ENCODE measurements at places on chromosomes 13 and 19.
A peak's percentile ranks its signal among the peaks of the same experiment; 100 is the strongest.

GRCh38 chr13:43544011-43544410 lies 242.8 kb downstream of the ENOX1 start:
- no peak for DNase-seq

- no peak for DNase-seq
These were observed 129.2 kb upstream of the PEG3 start for GRCh38 chr19:56969759-56970178.

DNA sequence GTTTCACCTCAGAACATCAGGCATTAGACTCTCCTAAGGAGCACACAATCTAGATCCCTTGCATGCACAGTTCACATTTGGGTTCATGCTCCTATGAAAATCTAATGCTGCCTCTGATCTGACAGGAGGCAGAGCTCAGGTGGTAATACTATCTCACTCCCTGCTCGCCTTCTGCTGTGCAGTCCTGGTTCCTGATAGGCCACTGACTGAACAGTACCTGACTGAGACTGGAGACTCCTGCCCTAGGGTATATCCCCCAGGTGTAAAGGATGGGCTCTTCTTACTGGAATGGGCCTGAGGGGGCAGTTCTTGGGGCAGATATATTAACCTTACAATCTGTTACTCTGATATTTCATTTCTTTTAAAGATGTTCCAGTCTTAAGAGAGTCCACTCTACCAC lies 6.3 kb downstream of the OBI1 start:
- no peak for DNase-seq

GRCh38 chr19:29590278-29590677 lies 15.8 kb upstream of the POP4 start:
- no peak for DNase-seq

GRCh38 chr13:111598747-111599146 lies 278.3 kb downstream of the TEX29 start:
- DNase-seq = no peak

GRCh38 chr13:22594041-22594440 lies 586.7 kb upstream of the SGCG start:
- no peak for DNase-seq

GRCh38 chr19:33468361-33469170 lies 53.0 kb downstream of the PEPD start:
- DNase-seq = peak; percentile 75

DNA sequence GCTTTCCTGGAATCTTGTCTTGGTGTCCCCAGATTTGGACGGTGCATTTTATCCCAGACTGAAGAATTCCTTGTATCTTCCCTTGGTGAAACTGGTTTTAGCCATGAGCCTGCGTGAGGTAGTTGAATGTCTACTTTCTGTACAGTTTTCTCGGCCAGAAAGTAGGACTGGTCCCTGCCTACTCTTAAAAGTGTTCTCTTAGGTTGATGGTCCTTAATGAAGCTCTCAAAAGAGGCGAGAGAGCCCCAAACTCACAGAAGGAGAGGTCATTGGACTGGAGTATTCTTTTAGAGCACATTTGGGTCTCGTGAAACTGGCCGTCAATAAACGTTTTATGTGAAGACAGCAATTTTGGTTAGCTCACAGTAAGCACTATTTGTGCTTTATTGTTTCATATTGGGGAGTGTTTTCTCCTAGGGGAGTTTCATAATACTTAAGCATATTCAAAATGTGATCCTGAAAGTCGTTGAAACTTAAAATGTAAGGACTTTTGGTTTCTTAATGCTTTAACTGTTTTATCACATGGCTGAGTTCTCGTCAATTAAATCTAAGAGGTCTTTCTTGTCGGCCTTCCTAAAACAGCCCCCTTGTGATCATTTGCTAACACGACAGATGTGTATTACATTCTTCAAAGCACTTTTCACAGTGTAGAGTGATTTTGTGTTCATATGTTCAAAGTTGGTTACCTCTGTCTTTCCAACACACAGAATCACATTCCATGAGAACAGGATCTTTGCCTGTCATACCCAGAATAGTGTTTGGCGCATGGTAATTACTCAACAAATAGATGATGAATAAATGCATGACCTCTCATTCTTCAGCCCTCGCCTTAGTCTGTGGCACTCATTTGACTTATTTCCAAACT lies 889 bp downstream of the GTF2F2 start:
- no peak for DNase-seq

DNA sequence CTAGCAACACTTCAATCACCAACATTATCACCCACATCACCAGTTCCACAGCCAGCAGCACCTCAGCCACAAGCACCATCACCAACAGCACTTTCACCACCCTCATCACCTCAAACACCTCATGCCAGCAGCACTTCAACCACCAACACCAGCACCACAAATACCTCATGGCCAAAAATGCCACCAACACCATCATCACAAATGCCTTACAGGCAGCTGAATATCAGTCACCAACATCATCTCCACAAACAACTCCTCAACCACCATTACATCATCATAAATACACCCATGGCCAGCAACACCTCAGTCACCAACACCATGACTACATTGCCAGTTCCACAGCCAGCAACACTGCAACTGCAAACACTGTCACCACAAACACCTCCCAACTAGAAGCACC lies 10.4 kb downstream of the FCER2 start:
- DNase-seq = no peak

DNA sequence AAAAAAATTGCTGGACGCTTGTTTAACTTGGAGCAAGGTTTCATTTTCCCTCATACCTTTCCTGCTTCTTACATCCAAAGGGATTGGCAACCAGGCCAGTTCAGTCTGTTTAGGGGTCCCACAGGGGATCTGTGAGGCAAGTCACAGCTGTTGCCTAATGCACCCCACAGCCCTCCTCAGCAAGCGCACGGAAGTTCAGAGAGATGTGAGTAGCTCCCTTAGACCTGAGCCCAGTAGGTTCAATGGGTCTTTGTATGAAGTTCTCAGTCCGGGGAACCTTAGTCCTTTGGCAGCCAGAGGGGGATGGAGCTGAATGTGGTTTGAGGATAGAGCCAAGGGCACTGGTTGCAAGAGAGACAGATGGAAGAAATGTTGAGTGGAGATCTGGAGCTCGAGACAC lies 13.0 kb downstream of the SAMD4B start:
- DNase-seq = no peak

- DNase-seq = peak; percentile 94
These were observed 1.4 kb downstream of the CAPNS1 start for GRCh38 chr19:36141039-36141927.

GRCh38 chr19:919199-920050 lies 2.3 kb downstream of the KISS1R start:
- DNase-seq = no peak

DNA sequence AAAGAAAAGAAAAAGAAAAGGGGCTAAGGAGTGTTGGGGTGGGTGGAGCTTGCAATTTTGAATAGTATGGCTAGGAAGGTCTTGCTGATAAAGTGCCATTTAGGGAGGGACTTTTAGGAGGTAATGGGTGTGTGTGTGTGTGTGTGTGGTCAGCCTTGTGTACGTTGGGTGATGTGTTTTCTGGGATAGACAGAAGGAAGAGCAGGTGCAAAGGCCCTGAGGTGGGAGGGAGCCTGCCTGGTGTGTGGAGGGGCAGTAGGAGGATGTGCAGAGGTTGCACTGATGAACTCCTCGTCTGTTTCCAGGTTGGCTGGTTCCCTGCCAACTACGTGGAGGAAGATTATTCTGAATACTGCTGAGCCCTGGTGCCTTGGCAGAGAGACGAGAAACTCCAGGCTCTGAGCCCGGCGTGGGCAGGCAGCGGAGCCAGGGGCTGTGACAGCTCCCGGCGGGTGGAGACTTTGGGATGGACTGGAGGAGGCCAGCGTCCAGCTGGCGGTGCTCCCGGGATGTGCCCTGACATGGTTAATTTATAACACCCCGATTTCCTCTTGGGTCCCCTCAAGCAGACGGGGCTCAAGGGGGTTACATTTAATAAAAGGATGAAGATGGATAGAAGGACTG lies 30.5 kb upstream of the ADGRE1 start:
- no peak for DNase-seq

DNA sequence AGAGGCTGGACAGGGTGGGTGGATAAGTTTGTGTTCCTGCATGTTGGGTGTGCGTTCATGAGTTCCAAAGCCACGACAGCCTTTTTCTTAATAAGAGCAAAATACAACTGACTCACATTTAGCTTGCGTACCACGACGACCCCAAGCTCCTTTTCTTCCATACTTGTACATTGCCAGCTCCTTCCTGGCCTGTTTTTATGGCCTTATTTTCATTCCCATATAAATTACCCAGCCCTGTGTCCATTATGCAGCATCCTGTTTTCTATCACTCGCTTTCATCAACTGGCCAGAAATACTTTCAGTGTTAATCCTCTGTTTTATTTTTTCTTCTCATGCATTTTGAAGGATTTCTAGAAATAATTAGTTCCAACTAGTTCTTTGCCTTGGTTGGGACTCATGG lies 499.1 kb downstream of the FOXO1 start:
- no peak for DNase-seq

DNA sequence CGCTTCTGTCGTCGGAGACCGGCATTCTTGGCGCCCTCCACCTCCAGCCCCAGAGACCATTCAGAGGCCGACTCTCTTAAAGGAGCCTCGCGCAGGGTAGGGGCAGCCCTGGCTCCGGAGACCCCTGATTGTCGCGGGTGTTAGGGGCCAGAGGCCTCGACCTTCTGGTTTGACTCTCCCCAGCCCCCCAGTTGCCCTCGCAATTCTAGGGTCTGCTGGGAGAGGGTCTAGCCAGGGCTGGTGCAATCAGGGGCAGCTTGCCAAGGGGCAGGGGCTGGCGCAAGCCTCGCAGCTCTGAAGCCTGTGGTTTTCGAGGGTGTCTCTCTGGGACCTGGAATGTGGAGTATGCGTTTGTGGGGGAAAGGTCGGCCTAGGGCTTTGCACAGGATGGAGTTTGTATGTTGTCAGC lies 1.6 kb upstream of the SLC7A10 start:
- DNase-seq = no peak

DNA sequence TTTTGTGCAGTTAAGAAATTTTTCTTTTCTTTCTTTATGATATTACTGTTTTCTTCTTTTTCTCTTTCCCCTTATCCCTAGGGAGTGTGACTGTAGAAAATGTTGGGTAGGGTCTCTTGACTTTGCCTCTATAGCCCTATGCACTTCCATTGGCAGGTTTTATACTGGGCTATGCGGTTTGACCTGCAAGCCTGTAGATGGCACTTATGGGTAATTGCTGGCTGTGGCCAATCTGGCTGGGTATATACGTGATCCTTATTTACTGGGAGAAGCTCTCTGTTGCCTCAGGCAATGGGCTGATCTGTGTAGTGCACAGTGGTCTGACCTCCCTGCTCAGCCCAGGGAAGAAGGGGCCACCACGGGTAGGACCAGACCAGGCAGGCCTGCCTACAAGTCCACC lies 78.8 kb downstream of the RAP2A start:
- no peak for DNase-seq

DNA sequence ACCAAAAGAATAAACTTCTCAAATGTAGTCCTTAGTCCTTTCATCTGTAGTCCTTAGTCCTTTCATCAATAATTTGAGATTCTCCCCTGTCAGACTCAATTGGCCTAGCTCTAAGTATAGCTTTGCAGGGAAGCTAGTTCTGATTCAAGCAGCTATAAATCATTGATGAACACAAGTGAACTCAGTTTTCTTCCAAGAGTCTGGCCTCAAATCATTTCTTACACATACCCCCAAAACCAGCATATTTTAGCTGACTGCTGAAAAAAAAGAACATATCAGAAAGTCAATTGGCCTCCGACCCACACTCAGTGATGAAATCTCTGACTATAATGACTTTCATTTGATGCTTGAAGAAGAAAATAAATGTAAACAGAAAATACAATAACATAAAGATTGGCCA lies 64.9 kb downstream of the TNFSF11 start:
- DNase-seq = no peak

GRCh38 chr13:45728759-45729158 lies 26.6 kb downstream of the CBY2 start:
- DNase-seq = no peak

DNA sequence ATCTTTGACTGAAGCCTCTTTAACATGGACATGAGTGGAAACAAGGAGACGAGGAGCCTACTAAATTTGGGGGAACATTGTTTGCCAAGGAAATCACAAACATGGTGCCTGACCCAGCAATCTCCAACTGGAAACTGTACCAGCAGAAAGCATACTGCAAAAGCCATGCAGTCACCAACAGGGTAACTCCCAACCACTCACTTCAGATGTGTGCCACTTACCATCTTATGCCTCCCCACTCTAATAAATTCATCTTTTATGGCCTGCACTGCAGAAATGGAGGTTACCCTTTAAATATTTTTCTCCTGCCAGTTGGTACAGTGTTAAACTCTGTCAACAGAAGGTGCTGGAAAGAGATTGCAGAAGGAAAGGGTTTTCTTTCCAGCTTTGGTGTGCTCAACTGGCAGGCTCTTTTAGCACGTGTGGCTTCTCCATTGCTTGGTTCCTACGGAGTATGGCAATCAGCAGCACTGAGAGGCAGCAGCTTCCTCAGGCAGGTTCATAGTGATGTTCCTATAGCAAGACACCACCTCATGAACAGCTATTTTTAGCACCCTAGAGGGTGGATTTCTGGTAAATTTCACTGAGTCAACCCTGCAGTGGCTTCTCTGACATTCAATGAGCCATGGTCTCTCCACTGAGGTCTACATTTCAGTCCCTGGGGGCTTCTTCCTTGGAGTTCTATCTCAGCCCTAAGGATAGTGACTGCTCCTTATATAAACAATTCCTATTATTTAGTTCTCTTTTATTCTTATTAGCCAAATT lies 21.4 kb downstream of the MIR17HG start:
- no peak for DNase-seq

DNA sequence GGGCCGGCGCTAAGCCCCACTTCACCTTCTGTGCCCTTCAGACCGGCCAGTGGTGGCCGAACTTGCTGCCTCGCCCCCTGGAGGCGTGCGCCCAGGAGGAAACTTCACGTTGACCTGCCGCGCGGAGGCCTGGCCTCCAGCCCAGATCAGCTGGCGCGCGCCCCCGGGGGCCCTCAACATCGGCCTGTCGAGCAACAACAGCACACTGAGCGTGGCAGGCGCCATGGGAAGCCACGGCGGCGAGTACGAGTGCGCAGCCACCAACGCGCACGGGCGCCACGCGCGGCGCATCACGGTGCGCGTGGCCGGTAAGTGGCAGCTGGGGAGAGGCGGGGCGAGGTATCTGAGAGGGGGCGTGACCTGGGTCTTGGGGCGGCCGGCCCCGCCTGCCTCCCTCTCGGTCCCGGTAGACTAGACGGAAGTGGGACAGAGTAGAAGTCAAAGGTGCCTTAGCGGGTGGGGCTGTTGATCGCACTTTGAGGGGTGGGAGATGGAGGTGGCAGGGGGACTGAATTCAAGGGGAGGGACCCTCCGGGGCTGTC lies 5.6 kb downstream of the ICAM5 start:
- no peak for DNase-seq

DNA sequence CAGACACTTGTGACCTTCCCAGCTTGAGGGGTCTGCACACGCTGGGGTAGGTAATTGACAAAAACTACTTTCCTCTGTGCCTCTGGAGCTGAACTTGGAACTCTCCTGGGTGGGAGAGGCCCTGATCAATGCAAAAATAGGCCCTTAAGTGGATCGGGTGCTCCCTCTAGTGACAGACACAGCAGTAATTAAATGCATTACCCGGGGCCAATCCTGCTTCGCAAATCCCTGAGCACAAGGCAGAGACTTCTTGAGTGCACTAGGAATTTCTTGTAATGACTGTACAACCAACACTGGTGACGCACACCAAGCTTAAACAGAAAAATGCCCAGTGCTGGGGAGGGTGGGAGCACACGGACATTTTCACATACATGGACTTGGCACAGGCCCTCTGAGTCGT lies 10.6 kb upstream of the UBE2S start:
- DNase-seq = no peak

- no peak for DNase-seq
These were observed 27.9 kb upstream of the KLF2 start for GRCh38 chr19:16296713-16297112.

GRCh38 chr13:23513455-23513854 lies 56.8 kb upstream of the TNFRSF19 start:
- no peak for DNase-seq

GRCh38 chr19:47633996-47634395 lies 25.1 kb downstream of the BICRA start:
- no peak for DNase-seq

All from osteocyte (in vitro differentiated cells).